ENCODE measurements at places on chromosomes 3 and 15.
A peak's percentile ranks its signal among the peaks of the same experiment; 100 is the strongest.

GRCh38 chr3:186105543-186105942 is 3.3 kb downstream of the ETV5 start:
- no peak for DNase-seq

DNA sequence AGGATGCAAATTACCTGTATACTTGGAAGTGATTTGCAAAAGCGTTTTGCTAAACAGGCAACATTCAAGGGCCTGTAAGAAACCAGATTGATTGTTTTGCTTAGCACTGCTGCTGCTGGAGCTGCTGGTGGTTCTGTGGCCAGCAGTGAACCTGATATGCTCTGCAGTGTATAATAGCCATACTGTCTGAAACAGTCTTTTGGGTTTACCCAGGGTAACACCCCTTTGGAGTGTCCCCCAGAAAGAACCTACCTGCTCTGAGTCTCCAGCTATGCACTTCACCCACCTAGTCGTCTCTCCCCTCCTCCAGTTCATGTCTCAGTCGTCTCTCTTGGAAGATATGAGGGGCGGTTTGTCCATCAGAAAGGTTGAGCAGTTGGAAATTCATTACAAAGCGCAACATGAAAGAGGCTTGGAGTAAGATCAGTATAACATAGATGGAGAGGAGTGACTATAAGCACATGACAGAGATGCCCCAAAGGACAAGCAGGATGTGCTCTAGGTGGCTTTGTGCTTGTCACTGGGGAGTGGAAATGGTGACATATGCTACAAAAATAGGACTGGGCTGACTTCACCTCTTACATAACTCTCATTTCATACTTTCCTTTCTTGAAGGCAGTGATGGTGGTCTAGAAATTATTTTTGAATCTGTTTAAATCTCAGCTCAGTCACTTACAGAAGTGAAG is 3.8 kb downstream of the MKRN2 start:
- no peak for DNase-seq

DNA sequence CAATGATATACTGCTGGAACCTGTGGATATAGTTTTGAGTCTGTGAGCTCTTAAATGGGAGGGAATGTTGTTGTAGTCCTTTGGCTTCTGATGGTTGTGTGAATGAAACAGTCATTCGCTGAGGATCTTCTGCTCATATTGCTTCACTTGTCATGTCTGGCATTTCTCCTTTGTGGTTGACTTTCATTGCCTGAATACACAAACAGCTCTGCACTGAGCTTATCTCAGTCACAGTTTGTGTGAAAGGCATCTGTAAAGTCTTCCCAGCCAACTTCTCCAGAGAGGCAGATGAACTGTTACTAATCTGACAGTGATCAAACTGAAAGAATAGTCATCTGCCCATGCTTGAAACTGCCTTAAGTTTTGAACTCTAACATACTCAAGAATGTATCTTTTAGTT is 59.8 kb downstream of the TMED3 start:
- no peak for DNase-seq

- DNase-seq = no peak
Measured at GRCh38 chr15:93372865-93373223, 283.8 kb upstream of the RGMA start.

DNA sequence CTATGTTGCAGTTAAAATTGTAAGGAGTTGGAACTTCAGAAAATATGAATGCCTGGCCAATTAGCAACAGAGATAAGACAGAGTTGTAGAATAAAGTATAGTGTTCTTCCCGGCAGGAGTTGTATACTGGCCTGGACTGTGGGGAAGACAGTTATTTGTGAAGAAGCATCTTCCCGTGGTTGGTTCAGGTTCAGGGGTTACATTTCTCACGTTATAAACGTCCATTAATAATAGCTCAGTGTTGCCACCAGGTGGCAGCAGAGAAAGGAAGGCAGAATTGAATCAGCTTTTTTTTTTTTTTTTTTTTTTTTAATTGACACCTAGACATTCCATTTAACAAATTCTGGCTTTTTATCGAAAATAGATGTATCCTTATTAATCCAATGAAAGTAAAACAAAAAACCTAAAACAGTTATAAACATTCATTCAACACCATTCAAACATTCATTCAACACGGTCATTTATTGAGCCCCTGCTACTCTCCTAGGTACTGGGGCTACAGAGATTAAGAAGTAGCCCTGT is 66.4 kb upstream of the NR2E3 start:
- peak; percentile 71 for DNase-seq

GRCh38 chr3:2172561-2173171 is 74.0 kb downstream of the CNTN4 start:
- DNase-seq = no peak

DNA sequence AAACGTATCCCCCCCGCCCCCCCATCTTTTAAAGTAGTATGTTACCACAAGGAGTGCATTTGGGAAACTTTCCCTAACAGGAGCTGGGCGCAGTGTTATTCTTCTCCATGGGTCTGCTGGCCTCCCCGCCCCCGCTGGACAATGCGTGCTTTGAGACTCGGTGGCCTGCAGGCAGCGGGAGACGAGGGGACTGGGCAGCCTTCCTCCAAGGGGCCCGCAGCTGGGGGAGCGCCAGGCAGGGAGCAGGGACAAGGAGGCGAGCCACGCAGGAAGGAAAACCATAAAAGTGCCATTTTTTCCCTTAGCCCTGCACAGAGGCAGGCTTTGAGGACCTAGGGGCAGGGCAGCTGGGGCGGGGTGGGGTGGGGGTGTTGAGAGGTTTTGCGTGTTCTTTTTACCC is 14.1 kb downstream of the SOX2 start:
- no peak for DNase-seq

GRCh38 chr3:185732782-185733181 is 92.1 kb downstream of the IGF2BP2 start:
- no peak for DNase-seq

DNA sequence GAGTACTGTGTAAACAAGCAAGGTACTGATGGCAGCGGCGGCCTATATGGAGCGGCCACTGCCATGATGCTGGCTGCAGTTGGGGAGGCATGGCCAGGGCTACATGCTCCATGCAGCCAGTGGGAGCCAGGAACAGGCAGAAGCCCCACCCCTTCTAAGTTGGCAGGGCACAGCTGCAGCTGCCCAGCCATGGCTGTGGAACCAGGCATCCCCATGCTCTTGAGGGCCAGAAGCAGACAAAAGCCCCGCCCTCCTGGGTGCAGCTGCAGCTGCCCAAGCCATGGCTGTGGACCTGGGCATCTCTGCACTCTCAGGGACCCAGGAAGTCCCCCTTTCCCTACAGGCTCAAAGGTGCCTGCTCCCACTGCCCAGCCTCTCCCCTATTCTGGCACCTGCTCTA is 150.9 kb downstream of the FMN1 start:
- no peak for DNase-seq

DNA sequence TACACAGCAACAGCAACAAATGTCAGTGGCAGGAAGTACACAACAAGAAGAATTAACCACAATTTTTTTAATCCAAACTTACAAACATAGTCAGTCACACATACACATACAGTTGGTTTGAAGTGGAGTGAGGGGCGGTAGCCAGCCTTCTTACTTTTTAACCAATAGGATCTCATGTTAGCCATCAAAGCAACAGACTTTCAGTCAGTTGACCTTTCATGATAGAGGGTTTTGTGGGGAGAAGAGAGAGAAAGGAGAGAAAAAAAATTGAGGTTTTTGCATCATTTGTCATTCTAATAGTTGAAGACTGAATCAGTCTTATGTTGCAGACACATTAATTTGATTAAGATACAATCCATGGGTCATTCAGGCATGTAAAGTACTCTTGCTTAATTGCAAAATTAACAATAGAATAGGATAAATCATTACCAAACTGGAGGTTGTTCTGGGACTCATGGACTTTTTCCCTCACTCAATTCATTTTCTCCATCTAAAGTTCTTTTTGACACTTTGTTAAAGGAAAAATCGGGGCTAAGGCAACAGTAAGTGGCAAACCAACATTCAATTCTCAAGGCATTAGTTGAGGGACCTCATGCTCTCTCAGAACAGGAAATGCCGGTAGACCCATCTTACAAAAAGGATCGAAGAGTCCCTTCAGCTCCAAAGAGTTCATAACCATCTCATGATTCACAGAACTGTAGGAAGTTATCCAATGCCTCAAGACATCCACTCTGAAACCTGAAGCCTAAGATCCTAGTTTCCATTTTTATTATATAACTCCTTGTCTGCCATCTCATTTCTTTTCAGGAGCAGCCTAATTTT is 159.5 kb upstream of the LPP start:
- DNase-seq = no peak

GRCh38 chr3:159253860-159254259 is 452.0 kb downstream of the MFSD1 start:
- no peak for DNase-seq

DNA sequence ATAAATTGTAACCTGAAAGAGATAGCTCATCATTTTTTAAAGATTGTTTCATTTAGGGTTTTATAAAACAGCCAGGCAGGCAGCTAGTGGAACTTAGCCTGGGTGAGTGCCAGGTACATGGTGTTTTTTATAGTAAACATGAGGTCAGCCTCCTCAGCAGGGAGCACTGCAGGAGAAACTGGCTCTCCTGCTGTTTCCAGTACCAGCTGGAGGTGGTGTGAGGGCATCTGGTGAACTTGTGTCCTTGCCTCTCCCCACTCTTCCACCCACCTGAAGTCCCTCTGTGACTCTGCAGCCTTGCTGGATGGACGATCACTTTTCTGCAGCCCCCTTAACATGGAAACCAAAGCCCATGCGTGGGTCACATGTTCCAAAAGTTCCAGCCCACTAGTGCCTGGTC is 128.4 kb downstream of the FAM174B start:
- DNase-seq = peak; percentile 32

DNA sequence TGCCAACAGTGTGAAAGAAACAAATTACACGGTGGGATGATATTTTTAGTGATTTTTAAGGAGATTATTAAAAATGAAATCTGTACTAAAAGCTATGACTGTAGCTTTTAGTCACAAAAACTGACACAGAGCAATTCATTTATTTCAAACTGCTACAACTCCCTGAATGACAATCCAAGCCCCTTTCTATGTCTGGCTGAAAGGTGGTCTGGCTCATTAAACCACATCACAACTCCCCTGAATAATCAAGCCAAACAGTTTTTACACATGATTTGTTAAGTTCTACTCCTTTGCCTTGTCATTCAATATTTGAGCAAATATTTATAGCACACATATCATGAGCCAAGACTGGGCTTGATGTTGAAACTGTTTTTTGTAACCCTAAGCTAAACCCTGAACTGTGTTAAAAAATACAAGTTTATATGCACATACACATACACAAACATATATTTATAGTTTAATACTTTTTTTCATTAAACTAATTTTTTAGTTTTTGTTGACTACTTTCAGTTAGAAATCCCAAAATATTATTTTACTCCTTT is 125.5 kb downstream of the RBMS3 start:
- no peak for DNase-seq

GRCh38 chr15:84883916-84884781 is at the start of gene SLC28A1:
Gene SLC28A1 (plus strand): TSS chr15:84884662. CDS start chr15:84887761, 3,099 bp downstream.
- no peak for DNase-seq

DNA sequence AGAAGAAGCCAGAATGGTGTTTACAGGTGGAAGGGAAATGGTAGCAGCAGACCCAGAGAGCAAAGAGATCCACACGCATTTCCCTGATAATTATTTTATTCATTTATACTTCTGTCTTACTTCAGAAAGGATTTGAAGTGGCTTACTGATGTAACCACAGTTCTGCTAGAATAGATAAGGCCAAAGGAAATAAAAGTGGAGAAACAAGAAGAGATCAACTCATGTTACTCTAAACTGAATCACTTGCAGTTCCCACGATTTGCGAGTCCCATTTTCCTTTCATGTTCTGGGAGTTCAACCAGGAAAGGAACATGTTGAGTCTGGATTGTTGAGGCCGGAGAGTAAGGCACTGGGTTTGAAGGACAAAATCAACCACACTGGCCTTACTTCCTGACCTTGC is 151.8 kb downstream of the MYRIP start:
- DNase-seq = no peak

DNA sequence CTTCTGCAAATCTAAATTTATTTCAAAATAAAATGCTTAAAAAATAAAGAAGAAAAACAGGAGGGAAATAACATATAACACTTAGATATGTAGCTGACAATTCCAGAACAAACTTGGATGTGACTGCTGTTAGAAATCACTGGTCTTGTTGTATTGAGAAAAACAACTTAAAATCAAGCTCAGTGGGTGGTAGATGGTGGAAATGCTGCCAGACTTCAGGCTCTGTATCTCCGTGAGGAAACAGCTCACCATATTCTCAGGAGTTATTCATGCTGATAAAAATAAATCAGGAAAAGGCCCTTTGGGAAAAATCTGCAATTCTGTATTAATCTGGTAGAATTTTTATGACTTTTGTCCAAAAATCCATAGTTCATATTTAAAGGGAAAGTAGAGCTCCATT is 477.6 kb downstream of the RAP2B start:
- DNase-seq = no peak

DNA sequence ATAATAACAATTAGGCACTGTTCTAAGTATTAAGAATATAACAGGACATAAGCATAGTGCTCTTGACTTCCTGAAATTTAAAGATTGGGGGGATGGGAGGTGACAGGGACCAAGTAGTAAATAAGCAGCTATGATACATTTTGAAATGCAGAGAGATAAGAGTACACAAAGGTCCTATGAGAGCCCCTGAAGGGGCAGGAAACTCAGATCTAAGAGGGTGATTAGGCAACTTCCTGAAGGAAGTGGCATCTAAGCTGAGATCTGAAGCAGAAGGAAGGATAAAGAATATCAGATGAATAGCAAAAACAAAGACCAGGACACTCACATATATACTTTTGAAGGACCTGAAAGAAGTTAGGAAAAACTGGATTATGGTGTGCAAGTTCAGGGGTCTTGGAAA is 415.2 kb upstream of the FRG2C start:
- DNase-seq = no peak

DNA sequence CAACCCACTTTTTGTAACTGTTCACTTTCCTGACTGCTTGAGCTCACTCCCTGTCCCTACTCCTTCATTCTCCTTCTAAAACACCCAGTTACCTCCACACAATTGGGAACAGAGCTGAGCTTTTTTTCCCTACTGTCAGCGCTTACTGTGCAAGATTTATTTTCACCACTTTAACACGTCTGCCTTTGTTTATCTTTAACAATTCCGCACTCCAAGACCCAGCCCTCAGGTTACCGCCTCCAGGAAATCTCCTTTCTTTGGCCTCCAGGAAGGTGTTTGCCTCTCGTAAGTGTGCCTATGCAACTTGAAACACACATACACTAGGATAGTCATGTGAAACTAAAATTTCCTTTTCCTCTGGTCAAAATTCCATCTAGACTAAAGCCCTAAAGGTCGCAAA is 271.9 kb upstream of the TPRG1 start:
- DNase-seq = no peak

GRCh38 chr3:145942052-145942451 is 218.9 kb downstream of the PLOD2 start:
- no peak for DNase-seq

- no peak for DNase-seq
Measured at GRCh38 chr3:127590282-127590592, 296 bp downstream of the TPRA1 start.

DNA sequence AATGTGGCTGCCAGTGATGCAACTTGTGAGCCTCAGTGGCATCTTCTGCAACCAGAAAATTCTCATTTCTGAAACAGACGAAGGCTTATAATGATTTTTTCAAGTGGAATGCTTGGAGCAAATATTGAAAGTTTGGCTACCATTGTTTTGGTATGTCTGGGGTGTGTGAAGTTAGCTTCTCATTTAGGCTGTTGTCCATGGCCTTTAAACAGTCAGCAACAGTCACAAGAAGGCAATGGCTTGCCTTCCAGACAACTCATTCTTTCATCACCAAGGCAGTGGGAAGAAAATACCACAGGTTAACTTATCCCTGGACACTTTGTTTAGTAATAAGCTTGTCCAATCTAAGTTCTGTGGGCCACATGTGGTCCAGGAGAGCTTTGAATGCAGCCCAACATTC is 4.7 kb upstream of the BNC1 start:
- DNase-seq = no peak

GRCh38 chr15:33201491-33202231 is 7.1 kb upstream of the FMN1 start:
- peak; percentile 24 for DNase-seq
